ENCODE measurements at places on chromosomes 12 and 14.
A peak's percentile ranks its signal among the peaks of the same experiment; 100 is the strongest.

- DNase-seq, result no peak
Observed at GRCh38 chr14:38108681-38109080, 99.0 kb upstream of the SSTR1 start.

DNA sequence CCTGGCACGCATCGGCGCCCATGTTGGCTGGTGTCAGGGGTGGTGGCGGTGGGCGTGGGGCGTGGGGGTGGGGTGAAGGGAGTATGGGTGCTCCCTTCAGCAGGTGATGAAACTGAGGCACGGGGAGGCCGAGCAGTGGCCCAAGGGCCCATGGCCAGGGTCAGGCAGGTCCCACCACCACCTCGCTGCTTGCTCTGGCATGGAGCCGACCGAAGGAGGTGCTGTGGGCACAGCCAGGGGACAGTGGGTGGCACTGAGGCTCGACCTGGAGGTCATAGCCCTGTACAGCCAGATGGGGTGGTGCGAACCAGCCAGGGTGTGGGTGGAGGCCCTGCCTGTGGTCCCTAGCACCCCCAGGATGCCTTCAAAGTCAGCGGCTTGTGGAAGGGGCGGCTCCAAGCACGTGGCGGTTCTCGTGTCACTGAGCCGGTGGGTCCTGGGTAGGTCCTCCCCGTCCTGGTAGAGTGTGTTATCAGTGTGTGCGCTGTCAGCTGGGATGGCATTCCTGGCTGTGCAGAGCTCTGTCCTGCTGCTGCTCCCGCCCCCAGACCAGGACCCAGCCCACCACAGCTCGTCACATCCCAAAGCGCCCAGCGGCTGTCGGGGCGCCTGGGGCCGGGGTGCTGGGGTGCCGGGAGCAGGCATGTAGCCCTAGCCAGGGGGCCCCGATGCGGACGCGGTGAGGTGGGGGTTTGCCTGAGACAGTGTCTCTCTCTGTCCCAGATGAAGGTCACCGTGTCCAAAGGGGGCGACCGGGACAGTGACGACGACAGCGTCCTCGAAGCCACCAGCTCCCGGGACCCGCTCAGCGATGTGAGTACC, 35.3 kb downstream of the FBRSL1 start:
- no peak for DNase-seq

- no peak for DNase-seq
Observed at GRCh38 chr14:55684956-55685584, 105.1 kb downstream of the KTN1 start.

DNA sequence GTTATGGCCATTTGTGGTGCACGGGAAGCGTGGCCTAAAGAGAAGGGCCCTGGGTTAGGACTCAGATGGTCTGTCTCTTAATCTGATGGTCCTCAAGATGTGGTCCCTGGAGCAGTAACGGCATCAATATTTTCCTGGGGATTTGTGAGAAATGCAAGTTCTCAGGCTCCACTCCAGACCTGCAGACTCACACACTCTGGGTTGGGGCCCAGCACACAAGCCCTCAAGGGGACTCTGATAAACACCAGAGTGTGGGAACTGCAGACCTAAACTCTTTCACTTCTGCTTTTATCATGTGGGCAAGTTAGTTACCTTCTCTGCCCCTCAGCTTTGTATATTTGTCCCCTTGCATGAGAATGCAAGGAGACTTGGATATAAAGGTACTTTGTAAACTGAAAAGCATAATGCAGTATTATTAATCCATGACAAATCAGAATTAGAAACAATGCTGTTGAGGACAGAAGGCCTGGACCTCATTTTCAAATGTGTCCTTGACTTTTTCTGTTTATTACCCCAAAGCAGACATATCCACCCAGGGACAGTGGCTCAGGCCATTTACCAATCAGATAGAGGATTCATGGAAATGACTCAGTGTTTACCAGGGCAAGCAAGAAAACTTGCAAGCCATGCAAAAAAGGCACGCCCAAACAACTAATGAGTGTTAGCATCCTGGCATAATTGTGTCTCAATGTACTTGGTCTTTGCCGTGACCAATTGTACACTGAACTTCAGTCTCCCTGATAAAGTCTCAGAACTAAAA, 157.0 kb downstream of the ASCL1 start:
- no peak for DNase-seq

DNA sequence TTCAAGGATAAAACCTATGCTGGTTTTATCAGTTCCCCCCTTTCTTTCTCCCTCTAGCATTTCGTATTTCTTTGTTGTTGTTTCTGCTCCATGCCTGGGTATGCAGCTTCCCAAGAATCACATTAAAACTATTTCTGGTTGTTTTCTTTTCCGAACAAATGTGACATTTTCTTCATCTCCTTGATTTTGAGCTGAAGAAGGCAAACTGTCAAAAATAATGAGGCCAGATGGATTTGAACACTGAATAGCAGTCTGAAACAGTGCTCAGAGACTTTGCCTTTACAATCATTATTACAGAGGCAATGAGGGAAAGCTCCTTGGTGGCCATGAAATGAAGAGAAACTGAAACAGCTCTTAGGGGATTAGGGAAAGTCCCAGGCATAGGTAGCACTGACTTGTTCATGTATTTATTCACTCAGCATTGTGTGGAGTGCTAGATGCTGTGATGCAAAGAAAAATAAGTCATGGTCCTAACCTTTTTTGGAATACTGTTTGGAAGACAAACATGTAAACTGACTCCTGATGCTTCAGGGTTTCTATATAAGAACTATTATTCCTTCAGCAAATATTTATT, 319.5 kb downstream of the FUT8 start:
- DNase-seq, result no peak

GRCh38 chr14:96585672-96586013, 83.5 kb downstream of the PAPOLA start:
- no peak for DNase-seq

DNA sequence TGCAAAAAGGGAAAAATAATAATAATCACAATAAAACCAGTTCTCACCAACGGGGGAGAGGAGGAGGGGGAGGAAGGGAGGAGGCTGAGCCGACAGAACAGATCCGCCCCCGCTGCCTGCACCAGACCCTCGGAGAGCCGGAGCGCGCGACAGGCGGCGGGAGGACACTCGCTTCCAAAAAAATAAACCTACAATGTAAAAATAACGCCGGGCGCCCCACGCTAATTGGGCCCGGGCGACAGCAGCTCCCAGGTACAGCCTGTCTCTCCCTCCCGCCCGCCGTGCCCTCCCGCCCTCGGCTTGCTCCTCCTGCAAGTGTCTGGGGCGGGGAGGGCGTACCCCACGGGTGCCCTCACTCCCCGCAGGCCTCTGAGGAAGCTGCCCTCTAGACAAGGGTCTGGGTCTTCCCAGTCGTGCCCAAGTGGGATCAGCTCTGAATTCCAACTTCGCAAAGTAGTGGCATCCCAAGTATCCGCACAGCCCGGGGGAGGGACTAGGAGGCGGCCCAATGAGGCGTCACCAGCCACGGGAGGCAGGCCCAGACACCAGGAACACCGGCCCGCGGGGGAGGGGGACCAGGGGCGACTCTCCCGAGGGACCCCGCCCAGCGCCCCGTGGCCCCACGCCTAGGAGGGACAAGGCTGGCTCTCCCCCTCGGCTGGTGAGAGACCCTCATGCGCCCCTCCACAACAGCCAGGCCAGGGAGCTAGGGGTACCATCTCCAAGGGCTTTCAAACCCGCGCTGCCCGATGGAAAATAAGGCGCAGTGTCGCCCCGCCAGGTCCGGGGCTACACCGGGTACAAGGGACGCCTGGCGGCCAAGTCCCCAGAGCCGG, 1.0 kb downstream of the NCOR2 start:
- DNase-seq, result peak; percentile 66

GRCh38 chr12:67909681-67910080, 79.6 kb upstream of the IFNG-AS1 start:
- DNase-seq, result no peak

DNA sequence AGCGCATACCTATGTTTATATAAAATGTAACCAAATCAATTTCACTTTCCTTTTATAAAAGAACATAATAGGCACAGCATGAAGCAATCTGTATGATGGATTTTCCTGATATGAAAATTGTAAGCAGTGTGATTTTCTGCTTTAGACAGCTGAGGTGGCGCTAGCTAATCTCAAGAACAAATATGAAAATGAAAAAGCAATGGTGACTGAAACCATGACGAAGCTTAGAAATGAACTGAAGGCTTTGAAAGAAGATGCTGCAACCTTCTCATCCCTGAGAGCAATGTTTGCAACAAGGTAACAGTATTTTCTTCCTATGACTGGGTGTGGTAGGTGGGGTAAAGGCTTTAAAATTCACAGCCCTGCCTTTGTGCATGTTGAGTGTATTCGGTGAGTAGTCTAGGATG, 65.0 kb upstream of the FGD4 start:
- no peak for DNase-seq

GRCh38 chr12:82479511-82479910, 121.2 kb downstream of the METTL25 start:
- no peak for DNase-seq

- DNase-seq, result no peak
Observed at GRCh38 chr12:96473394-96474093, 15.8 kb upstream of the CFAP54 start.

DNA sequence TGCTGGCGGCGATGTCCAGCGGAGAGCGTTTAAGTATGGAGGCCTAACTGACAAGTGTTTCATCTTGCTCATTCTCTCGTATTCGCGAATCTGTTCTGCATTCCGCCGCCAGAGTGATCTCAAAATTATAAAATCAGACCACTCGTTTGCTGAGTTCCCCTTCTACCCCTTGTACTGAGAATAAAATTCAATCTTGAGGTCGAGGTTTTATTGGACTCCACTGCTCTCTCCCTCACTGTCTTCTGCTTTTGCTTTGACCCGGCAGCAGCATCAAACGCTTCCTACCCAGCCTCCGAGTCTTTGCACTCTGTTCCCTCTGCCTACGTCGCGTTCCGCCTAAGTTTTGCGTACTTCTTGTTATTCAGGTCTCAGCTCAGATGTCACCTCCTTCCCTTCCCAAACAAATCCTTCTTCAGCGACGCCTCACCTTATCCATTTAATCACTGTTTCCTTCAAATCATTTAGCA, 462 bp downstream of the KNTC1 start:
- DNase-seq, result peak; percentile 41

- DNase-seq, result no peak
Observed at GRCh38 chr14:94966868-94967267, 190.5 kb downstream of the DICER1 start.

DNA sequence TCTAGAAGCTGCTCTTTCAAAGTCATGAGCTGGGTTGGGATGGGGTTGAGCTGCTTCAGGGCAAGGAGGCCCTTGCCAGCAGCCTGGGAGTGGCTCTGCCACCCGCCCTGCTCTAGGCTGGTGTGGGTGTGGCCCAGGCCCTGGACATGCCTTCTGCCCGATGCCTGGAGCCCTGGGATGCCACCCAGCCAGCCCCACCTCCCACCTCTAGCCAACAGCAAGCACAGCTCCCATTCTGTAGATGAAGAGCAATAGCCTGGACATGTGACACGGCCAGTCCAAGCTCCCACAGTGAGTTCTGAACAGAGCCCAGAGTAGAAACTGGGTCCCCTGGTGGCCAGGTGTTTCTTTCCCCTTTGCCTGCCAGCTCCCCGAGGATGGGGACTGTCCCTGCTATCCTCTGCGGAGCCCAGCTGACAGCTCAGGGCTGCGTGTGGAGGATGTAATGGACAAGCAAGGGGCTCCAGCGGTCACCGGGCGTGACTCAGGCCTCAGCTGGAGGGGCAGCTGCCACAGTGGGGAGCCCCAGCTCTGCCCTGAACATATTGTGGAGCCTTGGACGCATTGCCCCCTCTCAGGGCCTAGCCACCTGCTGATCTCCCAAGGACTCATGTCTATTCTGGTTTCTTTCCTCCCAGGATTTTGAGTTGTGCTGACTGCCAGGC, 165.2 kb downstream of the TSPAN9 start:
- no peak for DNase-seq

- DNase-seq, result no peak
Observed at GRCh38 chr12:107571492-107571891, 114.1 kb upstream of the PWP1 start.

DNA sequence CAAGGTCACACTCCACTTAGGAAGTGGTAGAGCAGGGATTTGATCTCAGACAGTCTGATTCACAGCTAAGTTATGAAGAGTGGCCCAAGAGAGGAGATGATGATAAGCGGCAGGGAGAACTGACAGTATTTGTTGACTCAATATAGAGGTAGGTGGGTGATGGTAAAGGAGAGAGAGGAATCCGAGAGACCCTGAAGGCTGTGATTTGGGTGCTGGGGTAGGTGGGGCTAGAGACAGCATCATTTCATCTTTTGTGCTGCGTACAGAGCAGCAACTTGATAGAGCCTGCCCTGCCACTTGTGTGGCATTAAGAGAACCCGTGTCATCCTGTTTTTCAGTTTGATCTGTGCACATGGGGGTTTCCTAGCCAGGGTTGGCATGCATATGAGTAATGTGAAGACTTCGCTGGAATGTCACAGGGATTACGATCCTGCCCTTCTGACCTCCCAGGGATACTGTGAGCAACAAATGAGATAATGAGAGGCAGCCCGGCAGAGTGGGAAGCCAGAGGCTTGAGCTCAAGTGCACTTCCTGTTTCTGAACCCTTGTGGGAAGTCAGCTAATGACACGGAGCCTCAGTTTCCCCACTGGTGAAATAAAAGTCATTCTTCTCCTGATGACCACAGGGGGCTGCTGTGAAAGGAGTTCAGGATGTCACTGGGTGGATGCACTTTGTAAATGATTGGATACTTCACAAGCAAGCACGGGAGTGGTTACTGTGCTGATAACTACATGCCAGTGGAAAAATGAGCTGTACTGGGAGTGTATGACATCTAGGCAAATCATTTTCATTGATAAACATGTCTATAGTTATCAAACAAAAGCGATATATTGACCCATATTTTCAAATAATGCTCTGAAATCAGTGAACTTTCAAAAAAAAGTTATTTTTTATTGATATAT, 59.5 kb upstream of the IGF1 start:
- no peak for DNase-seq
